ENCODE measurements at places on chromosomes 1 and 21.
A peak's percentile ranks its signal among the peaks of the same experiment; 100 is the strongest.

DNA sequence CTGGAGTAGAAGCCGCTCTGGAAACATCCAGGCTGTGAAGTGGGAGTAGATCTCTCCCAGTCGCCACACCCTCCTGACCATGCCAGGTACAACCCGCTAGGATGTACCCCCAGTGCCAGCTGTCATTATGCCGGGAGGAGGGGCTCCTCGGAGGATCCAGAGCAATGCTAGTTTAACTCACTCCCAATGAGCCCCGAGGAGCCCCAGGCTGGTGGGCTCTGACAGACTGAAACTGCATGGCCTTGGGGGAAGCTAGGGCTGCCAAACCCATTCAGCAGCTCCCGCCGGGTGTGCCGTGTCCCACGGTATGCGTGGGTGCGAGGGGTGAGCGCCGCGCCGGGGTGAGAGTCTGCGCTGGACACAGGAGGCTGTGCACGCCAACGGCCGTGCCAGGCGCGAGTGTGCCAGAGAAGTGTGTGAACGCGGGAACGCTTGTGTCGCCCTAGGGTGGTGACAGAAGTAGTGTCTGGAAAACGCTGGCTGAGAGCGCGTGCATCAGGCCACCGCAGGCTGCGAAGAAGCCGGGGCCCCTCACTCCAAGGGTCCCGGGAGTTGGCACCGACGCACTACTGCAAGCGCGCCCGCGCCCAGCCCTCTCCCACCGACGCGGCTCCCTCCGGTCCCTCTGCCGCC, 177.1 kb upstream of the EDN2 start:
- peak; percentile 16 for DNase-seq

GRCh38 chr1:155961937-155962336, 16.4 kb downstream of the ARHGEF2 start:
- DNase-seq = peak; percentile 95

- DNase-seq = no peak
These were observed 1817.4 kb downstream of the MRPL39 start for GRCh38 chr21:23789864-23790263.

DNA sequence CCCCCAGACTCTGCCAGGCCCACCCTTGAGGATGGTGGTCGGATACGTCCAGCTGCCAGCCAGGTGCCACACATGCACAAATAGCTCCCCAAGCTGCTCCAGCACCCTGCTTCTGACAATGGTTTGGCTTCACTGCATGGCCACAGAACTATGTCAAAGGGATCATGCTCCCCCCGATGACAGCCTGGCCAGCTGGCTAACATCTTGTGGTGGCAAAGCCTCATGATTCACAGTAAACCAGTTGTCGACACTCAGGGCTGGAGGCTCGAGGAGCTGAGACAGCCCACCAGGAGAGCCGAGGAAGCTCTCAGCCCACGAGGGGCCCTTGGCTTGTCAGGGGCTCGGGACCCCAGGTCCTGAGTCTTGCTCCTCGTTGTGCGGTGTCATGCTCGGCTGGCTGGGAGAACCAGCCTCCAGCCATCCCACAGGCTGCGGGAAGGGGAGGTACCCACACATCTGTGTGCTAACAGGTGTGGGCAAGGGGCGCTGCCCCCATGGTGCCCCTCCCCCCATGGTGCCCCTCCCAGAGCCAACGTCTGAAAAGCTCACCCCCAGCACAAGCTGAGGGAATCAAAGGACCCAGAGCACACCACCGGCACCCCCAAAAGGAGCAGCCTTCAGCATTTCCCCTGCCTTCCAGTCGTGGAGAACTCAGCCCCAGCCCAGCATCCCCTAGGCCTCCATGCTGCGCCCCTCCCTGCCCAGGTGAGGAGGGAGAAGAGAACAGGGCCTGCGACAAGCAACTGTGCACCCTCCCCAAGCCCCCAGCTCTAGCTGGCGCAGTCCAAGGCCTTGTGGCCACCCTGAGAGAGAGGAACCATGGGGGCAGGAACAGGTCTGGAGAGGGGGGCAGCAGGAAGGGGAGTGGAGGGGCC, 41.2 kb downstream of the KIF21B start:
- DNase-seq = no peak

DNA sequence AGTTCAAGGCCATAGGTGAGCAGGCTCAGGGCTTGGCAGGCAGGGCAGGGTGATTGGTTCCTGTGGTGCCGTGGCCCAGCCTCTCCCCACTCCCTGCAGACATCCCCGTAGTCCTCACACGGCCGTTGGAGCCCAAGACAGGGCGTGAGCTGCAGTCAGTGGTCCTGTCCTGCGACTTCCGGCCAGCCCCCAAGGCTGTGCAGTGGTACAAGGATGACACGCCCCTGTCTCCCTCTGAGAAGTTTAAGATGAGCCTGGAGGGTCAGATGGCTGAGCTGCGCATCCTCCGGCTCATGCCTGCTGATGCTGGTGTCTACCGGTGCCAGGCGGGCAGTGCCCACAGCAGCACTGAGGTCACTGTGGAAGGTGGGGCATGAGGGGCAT, 71.9 kb downstream of the OBSCN start:
- no peak for DNase-seq

DNA sequence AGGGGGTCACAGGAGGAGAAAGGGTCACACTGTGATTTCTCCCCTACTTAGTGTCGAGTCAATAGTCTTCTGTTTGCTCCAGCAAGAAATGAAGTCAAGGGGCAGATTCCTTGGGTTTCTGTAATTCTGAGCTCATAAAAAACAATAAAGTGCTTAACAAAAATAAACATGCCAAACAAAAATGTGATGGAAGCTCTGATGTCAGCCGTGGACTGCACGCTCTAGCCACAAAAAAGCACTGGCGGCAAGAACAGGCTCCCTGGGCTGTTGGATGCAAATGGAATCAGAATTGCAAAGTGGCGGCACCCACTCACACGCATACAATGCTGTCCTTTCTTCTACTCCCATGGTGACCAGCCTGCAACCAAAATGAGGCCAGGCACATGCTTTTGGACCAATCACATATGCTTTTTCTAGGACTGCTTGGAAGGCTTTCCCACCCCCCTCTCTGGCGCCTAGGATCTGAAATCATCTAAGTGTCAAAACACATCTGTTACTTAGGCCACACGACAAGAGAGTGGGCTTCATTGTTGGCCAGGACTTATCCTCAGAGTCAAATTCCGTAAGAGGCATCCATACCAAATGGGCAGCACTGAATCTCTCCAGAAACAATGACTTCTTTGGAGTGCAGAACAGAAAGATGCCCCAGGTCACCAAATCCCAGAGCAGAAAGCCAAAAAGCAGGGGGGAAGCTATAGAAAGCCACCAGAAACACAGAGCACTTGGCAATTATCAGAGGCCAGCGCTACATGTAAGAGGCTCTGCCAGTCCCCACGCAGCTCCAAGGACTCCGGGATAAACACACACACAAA, 9.2 kb downstream of the C1orf198 start:
- no peak for DNase-seq

GRCh38 chr1:200973937-200974657, 49.4 kb downstream of the KIF21B start:
- no peak for DNase-seq

GRCh38 chr21:34018910-34019309, 54.5 kb upstream of the MRPS6 start:
- DNase-seq = no peak

- no peak for DNase-seq
These were observed 18.9 kb upstream of the BATF3 start for GRCh38 chr1:212718499-212718898.

- no peak for DNase-seq
These were observed 4.1 kb downstream of the UROD start for GRCh38 chr1:45016090-45016697.

DNA sequence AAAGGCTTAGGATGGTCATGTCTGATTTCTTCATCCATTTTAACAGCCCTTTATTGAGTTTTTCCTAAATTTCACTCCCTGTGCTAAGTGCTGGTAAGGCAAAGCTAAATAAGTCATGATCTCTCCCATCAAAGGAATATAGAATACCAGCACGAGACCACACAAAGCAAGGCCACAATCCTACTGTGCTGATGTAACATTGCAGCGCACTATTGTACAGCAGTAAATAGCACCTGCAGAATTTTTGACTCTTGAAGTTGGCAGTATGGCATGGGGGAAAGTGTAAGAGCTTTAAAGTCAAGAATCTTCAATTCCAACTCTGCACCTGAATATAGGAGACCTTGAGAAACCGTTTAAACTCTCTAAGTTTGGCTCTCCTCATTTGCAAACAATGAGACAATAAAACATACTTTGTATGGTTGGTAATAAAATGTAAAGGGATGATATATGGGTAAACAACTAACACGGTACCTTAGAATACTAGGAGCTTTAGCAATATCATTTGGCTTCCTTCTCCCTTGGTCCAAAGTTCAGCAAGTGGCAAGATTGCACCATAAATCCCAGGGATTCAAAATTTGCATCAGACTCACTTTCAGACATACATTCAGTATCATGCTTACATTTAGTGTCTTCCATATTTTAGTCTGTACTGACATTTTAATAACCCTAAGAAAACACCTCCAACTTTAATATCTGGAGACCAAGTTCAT, 132.9 kb upstream of the PRDX6 start:
- no peak for DNase-seq

DNA sequence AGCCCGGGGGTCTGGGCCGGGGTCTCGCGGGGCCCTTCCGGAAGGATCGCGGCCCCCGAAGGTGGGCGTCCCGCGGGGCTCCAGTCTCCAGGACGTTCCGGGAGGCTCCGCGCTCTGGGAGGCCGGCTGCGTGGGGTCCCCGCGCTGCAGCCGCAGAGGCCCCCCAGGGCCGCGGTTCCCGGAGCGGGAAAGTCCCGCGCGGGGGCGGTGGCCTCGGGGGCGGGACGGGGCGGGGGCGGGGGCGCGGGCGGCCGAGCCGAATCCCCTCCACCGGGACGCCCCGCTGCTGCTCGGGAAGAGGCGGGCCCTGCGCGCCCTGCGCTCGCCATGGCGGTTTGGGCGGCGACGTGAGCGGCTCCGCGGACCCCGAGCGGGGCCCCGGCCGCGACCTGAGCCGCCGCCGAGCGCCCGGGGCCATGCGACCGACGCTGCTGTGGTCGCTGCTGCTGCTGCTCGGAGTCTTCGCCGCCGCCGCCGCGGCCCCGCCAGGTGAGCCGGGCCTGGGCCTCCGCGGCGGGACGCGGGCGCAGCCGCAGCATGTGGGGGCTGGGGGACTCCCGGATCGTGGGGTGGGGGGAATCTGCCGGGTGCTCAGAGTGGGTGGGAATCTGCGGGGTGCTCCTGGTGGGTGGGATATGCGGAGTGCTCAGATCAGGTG, at the start of gene IFNGR2:
IFNGR2 (plus strand) TSS at position 286 of the 658 bp plus-strand sequence; CDS start at position 417, 131 bp downstream.
- peak; percentile 46 for DNase-seq

DNA sequence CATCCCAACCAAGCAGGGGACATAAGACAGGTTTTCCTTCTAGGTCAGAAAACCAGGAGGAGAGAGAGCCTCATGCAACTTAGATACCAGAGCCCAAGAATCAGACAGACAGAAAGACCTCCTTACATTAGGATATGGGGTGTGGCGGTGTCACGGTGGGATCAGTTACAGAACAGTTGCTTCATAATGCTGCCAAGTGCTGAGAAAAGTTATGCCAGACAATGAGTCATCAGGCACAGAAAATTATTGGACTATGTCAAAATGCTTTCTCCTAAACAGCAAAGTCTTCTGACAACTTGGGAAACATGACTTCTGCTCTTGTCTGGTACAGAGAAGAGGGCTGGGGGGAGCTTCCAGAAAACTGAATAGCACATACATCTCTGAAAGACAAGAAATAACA, 1120.2 kb upstream of the TMPRSS15 start:
- no peak for DNase-seq

DNA sequence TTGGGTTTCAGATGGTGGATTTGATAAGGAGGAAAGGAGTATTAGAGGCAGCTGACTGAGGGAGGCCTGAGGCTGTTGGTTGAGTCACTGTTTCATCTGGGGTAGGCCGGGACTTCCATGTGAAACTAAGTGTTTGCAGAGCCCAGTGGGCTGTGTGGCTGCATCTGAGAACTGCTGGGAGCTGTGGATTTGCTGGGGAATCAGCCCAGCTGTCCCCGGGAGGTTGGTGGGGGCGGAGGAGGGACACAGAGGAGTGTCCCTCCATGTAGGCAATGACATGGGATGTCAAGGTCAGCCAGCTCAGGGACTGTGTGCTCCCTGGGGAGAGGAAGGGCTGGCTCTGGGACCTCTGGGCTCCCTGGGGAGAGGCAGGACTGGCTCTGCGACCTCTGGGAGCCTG, 36.4 kb downstream of the SLC2A7 start:
- DNase-seq = no peak

- no peak for DNase-seq
These were observed 33.1 kb downstream of the PTP4A2 start for GRCh38 chr1:31905093-31905509.

- DNase-seq = no peak
These were observed 3.0 kb downstream of the PCP4L1 start for GRCh38 chr1:161261261-161262235.

DNA sequence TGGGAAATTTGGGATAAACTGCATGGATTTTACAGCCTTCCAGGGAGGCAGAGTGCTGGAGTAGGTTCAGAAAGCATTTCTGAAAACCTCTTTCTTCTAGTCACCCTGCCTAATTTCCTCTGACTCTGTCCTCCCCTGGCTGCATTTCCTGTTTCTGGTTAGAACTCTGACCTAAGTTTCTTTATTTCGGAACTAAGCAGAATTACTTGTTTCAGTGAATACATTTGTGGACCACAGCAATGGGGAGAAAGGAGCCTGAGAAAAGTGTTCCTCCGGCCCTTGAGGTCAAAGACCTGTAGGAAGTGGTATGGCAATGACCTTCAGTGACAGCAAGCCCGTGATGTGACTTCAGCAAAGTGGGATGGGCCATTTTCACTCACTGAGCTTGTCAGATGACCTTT, 173.4 kb upstream of the RUNX1 start:
- DNase-seq = peak; percentile 13

GRCh38 chr1:206555473-206555935, 48.2 kb downstream of the RASSF5 start:
- DNase-seq = no peak

GRCh38 chr1:108080448-108080847, 115.5 kb upstream of the VAV3 start:
- no peak for DNase-seq

- DNase-seq = no peak
These were observed 879 bp downstream of the CPTP start for GRCh38 chr1:1325288-1326074.

DNA sequence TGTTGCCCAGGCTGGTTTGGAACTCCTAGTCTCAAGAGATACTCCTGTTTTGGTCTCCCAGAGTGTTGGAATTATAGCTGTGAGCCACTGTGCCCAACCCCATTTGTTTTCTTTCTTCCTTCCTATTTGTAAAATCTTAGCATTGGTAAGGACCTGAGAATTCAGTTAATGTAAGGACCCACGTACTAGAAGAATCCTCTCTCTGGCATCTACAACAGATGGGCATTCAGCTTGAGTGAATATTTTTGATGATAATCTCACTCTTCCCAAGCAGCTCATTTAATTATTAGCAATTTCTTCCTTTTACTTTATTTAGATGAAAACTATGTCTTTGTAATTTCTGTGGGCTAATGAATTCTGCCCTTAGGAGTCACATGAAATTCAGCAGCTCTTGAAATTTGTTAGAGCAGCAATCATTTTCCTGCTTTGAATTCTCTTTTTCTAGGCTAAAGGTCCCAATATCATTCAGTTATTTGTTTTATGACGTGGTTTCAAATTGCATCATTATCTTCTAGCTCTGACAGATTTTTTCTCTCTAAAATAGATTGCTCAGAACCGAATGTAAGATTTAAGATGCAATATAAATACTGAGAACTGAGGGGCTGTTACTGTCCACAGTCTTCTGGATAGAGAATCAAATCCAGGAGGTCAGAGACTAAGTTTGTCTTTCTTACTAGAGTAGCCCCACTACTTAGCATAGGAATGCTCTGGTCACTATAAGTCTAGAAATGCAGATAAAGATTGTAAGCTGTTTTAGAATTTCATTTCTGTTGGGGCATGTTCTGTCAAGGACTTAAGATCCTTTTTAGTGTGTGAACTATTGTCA, 59.4 kb downstream of the EPB41 start:
- no peak for DNase-seq

All from CD14-positive monocyte (primary cell).